ENCODE measurements at places on chromosomes 6 and 20. TPM values are rescaled to one million over a fixed set of nuclear protein-coding genes. Genes with fewer than 3 reads are reported as not detected.

DNA sequence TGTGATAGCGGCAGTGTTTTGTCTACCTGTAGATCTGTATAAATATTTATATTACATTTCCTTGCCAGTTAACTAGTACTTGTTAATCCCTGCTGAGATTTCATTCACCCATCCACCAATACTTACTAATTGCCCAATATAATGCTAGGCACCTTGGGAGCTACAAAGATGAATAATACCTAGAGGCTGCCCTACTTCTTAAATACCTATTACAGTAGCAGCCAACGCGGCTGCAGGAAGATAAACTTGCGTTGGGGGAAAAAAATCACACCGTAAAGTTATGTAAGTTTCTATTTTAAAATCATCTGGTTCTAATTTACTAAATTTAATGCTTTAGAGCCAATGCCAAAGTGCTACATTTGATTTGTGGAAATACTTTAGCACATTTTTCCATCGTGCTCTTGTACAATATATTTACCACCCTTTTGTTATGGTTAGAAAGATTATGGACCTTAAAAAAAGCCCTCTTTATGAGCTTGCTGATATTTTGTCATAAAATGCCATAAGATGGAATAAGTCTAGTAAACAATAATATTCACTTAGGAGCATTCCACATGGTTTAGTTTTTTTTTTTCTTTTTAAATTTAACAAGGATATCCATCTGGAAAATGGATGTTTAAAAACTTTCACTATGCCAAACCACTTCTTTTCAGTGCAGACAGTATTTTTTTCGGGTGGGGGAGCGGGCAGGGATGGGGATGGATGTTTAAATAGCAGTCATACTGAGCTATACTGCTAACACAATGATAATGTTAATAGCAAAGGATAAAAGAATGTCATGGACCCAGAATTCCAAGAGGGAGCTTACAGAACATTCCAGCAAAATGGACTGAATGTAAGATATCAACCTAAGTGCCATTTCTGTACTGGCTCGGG is 13.2 kb upstream of the NEDD9 start:
- no peaks in the 10 kb centered on the region for H3K36me3 ChIP-seq
- no peak for DNase-seq
- no peak overlapping the region for H3K27ac ChIP-seq

- no peaks in the 10 kb centered on the region for H3K36me3 ChIP-seq
- peaks cover 2% of the 10 kb centered on the region for H3K4me1 ChIP-seq
- no peak overlapping the region for H3K27ac ChIP-seq
Measured at GRCh38 chr6:86934365-86934764, 3.0 kb upstream of the HTR1E start.

- H3K27ac ChIP-seq = no peak overlapping the region
- peaks cover 4% of the 10 kb centered on the region for H3K27me3 ChIP-seq
- no peaks in the 10 kb centered on the region for H3K4me1 ChIP-seq
- H3K36me3 ChIP-seq = no peaks in the 10 kb centered on the region
- no peak for DNase-seq
Measured at GRCh38 chr20:2767768-2768631, 32.4 kb downstream of the CPXM1 start.

DNA sequence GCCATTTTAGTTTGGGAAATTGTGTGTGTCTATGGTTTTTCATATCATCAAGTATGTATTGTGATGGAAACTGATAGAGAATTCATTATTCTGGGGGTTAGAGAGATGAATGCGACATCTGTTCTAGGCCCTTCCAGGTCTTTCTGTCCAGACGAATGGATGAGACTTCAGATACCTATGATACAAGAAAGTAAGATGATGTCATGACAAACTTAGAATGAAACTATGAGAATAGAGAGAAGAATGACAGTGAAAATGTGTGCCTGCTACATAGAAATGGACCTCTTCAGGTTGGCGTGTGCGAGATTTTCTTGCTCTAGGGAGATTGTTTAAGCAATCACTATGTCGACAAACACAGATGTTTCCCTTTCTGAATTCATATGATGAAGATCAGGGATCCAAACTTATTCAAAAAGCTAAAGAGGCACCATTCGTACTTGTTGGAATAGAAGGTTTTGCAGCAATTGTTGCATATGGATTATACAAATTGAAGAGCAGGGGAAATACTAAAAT is 76.1 kb downstream of the SCAND1 start:
- H3K4me3 ChIP-seq = no peak overlapping the region
- no peak overlapping the region for H3K27ac ChIP-seq
- peaks cover 1% of the 10 kb centered on the region for H3K27me3 ChIP-seq
- H3K36me3 ChIP-seq = no peaks in the 10 kb centered on the region

GRCh38 chr20:32830437-32830836 is 10.7 kb downstream of the MAPRE1 start:
- no peak overlapping the region for H3K27ac ChIP-seq
- H3K27me3 ChIP-seq = peaks cover 4% of the 10 kb centered on the region
- H3K36me3 ChIP-seq = peaks cover 44% of the 10 kb centered on the region
- no peak overlapping the region for H3K4me3 ChIP-seq
- H3K4me1 ChIP-seq = peaks cover 4% of the 10 kb centered on the region

- H3K27me3 ChIP-seq = no peaks in the 10 kb centered on the region
- no peaks in the 10 kb centered on the region for H3K36me3 ChIP-seq
- peaks cover 5% of the 10 kb centered on the region for H3K4me1 ChIP-seq
- H3K4me3 ChIP-seq = no peak overlapping the region
Measured at GRCh38 chr6:76465410-76465809, 392.9 kb upstream of the IMPG1 start.

GRCh38 chr6:127300411-127300810 is 33.7 kb downstream of the RNF146 start:
- H3K4me1 ChIP-seq = peaks cover 10% of the 10 kb centered on the region
- no peaks in the 10 kb centered on the region for H3K36me3 ChIP-seq
- H3K27ac ChIP-seq = no peak overlapping the region
- H3K4me3 ChIP-seq = peak overlapping the region; percentile 7
- peak; percentile 26 for DNase-seq

NINL gene
- total RNA-seq = 86.8 TPM

RAD21L1 gene
- not detected for total RNA-seq

FAM83B gene
- not detected for total RNA-seq

TAF8 gene
- total RNA-seq = 16.2 TPM

NKX2-4 gene
- total RNA-seq = not detected

ADAT2 gene
- 5.6 TPM for total RNA-seq

PNPLA1 gene
- total RNA-seq = not detected

ACSS1 gene
- total RNA-seq = not detected
